ENCODE measurements at places on chromosomes 3 and 15.
A peak's percentile ranks its signal among the peaks of the same experiment; 100 is the strongest.

GRCh38 chr3:115709931-115710330 lies 86.6 kb downstream of the GAP43 start:
- DNase-seq, result peak; percentile 53

DNA sequence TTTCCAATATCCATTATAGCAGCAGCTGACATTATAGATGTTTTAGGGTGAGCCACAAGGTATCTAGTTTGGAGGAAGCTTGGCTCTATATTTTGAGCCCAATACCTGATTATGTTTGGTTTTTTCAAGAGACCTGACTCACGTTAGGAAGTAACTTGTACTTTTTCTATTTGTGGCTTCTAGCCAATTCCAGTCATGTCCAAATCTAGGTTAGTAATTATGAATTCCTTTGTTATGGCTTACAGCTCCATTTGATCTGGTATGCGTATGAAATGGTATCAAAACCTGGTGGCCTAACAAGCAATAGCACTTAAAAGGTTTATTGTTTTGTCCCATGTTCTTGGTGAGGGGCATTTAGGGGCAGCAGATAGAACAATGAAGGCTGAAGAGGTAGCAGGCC lies 115.9 kb downstream of the TOP2B start:
- DNase-seq, result no peak

GRCh38 chr3:141959589-141960554 lies 83.4 kb downstream of the ATP1B3 start:
- DNase-seq, result peak; percentile 80

DNA sequence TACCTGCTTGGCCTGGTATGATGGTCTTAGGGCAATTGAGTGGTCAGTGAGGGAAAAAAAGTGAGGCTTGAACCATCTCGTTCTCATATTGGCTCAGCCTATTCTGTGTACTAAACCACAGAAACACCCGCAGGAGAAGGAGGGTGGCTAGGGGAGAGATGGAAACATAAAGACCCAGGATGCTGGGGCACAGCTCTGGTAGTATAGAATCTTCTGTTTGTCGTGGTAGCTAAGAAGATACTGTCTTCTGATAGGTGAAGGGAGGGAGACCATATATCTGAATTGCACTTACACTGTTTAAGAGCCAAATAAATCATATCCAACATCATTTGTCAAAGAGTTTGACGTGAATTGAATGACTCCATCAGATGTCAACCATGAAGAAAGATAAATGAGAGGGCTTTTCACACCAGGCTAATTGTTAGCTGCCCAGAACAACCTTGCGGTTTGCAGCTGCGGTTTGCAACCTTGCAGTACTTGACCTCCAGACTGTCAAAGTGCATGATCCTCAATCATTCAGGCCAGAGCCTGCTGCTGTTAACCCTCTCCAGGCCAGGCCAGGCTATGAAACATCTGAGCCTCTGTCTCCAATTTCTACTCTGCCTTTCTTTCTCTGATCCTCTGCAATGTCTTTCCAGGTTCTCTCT lies 40.9 kb upstream of the PIK3R4 start:
- DNase-seq, result no peak

DNA sequence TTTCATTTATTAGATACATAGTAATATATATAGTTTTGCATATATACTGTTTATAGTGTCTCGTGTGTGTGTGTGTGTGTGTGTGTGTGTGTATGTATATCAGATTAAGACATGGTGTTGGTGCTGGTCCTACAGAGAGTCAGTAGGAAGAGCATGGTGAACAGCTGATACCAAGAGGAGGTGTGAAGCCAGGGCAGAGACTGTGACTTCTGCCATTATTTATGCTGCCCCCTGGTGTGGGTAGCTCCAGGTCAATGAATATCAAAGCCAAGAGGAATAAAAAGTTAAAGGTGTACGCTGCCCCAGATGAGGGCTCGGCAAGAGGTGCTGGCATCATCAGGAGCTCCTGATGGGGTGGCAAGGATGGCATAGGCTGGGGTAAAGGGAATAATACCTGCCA lies 299.5 kb upstream of the RASGRP1 start:
- DNase-seq, result no peak

DNA sequence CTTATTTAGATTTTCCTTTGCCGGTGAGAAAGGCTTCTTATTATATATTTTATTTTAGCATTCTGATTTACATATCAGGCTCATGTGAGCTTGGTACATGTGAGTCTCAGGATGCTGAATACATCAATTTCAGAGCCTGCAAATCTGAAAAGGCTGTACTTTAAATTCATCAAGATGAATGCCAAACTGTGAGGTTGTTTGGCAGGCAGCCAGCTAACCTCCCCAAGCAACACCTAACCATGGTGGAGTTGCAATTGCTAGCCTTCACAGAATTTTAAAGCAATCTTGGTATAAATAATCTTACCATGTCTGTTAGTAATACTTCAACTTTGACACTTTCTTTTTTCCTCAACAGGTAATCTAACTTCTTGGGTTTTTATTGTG lies 252.5 kb downstream of the CDIN1 start:
- no peak for DNase-seq

GRCh38 chr15:41605566-41605965 lies 46.6 kb downstream of the TYRO3 start:
- DNase-seq, result no peak

- DNase-seq, result no peak
Observed at GRCh38 chr3:14138109-14138877, 13.4 kb downstream of the TMEM43 start.

DNA sequence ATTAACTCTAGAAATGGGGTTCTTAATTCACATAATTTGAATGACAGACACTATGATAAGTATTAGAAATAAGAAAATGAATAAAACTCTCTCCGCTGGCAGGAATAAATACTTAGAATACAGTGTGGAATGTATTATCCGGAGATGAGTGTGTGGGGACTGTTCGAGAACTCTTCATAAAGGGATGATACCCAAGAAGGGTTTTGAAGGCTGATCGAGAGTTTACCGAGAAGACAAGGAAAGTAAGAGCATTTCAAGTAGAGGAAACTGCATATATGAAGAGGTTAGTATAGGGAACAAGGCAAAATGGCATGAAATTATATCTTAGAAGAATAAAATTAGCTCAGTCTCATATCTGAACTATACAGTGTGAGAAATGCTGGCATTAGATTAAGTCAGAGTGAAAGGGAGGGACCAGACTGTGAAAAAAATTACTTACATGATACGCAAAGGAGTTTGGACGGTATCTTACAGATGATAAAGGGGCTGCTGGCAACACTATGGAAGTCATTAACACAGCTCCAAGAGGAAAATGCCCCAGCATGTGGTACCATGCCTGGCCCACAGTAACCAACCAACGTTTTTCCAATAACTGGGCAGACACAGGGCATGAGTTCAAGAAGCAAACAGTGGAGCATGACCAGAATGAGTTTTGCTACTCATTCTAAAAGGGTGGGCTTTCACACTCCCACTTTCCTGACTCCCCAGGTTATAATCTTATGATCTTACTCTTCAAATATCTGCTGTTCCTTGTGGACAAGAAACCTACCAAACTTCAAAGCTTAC lies 6.5 kb downstream of the DCBLD2 start:
- no peak for DNase-seq

- DNase-seq, result peak; percentile 29
Observed at GRCh38 chr15:56763141-56763895, 30.0 kb upstream of the ZNF280D start.

DNA sequence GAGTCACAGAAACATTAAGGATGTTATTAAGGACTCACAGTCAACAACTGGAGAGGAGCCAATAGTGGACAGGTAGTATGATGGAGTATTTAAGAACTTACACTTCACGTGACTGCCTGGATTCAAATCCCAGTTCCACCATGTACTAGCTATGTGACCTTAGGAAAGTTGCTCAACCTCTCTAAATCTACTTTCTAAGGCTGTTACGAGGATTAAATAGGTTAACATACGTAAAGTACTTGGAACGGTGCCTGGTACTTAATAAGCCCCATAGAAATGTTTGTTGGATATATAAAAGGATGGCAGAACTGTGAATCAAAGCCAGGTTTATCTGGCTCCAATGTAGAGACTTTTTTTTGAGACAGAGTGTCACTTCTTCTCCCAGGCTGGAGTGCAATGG lies 24.4 kb downstream of the THRB start:
- DNase-seq, result no peak

- DNase-seq, result no peak
Observed at GRCh38 chr3:65079560-65079959, 391.8 kb upstream of the ADAMTS9 start.

DNA sequence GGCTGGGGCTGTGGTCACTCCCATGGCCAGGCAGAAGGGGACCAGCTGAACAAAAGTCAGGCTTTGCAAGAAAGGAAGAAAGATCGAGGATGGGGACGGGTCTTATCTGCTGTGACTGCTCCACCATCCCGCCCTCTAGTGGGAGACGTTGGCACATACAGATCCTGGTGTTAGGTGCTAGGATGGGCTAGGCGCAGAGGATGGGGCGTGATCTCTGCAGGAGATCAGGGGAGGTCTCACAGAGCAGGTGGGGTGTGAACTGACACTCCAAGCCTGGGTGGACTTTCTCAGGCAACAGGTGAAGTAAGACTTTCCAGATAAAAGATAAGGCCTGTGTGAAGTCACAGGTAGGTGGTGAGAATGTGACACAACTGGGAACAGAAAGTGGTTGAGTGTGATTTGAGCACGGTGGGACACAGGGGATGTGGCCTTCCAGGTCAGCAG lies 141.9 kb upstream of the SMAD3 start:
- DNase-seq, result no peak

GRCh38 chr3:173932624-173933023 lies 535.1 kb downstream of the NLGN1 start:
- peak; percentile 29 for DNase-seq

GRCh38 chr3:74420538-74421124 lies 193.8 kb downstream of the CNTN3 start:
- no peak for DNase-seq

DNA sequence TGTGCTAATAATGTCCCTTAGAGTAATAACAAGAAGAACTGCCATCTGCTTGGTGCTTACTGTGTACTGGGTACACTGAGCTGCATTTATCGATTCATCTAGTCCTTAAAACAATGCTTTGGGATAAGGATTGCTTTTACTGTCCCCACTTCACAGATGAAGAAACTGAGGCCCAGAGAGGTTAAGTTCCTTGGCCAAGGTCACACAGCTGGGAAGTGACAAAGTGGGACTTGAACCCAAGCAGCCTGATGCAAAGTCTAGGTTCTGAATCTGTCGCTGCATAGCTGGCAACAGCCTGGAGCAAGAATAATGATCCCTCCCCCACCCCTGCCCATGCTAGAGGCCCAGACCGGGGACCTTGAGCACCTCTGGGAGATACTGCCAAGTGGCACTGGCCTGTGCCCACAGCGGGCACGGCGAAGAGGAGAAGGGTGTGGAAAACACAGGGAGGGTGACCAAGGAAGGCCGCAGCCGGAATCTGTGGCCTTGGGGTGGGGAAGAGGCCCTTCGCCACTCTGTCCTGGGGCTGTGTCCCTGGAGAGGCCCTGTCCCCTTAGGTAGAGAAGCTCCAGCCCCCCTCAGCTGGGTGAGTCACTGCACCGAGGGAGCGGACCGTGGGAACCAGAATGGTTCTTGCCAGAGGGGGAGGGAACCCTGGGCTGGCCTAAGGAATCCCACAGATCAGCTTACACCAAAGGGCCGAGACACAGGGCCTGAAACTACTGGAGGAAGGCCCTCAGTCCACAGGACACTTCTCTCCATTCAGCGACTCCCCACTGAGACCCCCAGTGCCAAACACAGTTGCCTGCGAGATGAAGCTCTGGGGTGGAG lies 3.5 kb downstream of the PLXND1 start:
- peak; percentile 94 for DNase-seq

DNA sequence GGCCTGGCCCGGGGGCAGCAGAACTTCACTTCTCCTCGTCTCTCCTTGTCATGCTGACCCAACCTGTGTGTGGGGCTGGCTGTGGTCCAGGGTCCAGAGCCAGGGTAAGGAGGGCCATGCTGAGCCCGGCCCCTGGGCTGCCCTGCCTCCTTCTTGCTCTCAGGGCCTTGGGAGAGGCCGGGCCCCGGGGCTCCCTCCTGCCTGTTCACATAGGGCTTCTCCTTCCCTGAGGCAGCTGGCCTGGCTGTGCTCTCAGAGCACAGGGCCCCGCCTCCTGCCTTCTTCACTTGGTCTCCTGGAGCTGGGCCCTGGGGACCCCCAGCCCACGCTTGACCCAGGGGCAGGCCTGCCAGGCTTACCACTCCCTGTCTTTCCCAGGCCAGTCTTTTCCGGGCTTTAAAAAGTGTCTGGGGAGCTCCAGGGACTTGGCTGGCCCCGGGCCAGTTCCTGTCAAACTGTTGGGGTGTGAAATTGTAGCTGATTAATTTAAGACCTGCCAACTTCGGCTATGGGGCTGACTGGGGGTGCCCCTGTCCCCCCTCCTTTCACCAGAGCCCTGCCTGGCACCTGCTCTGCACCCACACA lies 11.8 kb downstream of the PLXNA1 start:
- DNase-seq, result peak; percentile 17

- DNase-seq, result peak; percentile 86
Observed at GRCh38 chr3:171028025-171028778, 1.7 kb upstream of the SLC2A2 start.

- no peak for DNase-seq
Observed at GRCh38 chr3:177186306-177186705, 11.0 kb downstream of the TBL1XR1 start.

GRCh38 chr3:148360051-148360450 lies 337.7 kb upstream of the AGTR1 start:
- DNase-seq, result peak; percentile 23

GRCh38 chr15:88636050-88636449 lies 2.8 kb upstream of the ISG20 start:
- no peak for DNase-seq

- DNase-seq, result peak; percentile 70
Observed at GRCh38 chr3:171704002-171704401, 106.3 kb downstream of the PLD1 start.

DNA sequence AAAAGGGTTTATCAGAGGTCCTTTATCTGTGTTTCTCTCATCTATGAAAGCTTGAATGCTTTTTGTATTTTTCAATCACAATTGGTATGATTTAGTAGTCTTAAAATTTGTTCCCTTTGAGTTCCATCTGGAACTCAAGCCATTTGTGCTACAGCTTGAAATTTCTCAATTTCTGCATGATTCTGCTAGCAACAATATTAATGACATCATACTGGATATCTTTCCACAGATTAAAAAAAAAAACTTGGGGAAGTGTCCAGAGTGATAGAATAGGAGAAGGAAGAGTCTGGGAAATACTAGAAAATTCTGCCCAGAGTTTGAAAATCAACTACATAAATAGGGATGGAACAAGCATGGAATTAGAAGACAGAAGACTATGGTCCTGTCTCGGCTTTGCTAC lies 9.3 kb upstream of the FBN1 start:
- no peak for DNase-seq
